ENCODE measurements at places on chromosomes 2 and 18.

DNA sequence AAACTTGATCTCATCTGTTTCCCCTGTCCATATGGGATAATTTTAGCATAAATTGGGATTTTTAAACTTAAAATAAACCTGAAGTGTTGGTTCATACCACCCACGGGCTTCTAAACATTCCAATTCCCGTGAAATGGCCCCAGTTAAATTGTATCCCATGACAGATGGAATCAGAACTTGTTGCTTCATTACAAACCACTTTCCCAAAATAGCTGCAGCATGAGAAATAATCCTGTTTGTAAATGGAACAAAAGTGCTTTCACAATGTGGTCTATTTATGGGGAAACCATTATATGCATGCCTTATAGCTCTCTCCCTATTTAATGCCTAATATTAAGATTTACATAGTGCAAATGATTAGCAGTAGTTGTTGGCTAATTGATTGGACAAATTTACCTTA lies 15.9 kb downstream of the SCG2 start:
- DNase-seq: no peak

DNA sequence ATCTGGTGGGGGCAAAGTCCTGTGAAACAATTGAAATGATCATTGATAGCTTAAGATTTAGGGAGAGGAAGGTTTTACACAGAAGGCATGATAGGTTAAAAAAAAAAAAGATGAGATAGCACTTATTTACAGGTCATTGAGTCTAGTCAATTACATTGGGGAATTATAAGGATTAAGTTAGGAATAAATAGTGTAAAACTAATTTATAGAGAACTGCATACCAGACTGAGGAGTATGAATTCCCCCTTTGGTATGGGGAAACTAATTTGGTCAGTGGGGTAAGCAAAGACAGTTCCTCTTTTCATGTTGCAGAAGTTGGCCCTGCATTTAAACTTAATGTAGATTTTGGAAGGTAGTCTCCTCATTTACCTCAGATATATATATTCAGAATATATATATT lies 10.8 kb downstream of the GLS start:
- no peak for DNase-seq

- no peak for DNase-seq
These were observed 23.0 kb downstream of the EMX1 start for GRCh38 chr2:72940361-72940760.

GRCh38 chr2:72770879-72771461 lies 54.9 kb downstream of the EXOC6B start:
- peak; percentile 45 for DNase-seq

- DNase-seq: no peak
These were observed 1049.3 kb upstream of the CDH2 start for GRCh38 chr18:29226213-29226612.

GRCh38 chr18:48718251-48718959 lies 179.6 kb downstream of the CTIF start:
- DNase-seq: no peak

- DNase-seq: peak; percentile 7
These were observed 66.2 kb upstream of the CTDP1 start for GRCh38 chr18:79613186-79613931.

DNA sequence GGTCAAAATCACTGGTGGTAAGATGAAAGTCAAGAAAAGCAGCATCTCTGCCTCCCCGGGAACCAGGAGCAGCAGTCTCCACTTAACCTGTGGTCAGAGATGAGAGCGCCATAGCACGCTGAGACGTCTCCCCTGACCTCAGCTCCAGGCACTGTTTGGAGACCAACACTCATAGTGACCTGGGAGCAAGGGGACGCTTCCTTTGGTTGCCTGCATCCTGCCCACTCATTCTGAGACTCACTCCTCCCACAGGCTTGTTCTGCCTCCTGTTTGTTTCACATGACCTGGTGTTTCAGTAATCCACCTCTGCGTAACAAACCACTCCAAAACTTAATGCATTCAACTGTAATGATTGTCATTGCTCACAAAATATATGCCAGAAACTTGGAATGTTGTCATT lies 139.3 kb downstream of the ACOXL start:
- no peak for DNase-seq

- DNase-seq: no peak
These were observed 31.2 kb downstream of the ARHGAP25 start for GRCh38 chr2:68765739-68766375.

- no peak for DNase-seq
These were observed 11.3 kb upstream of the STK25 start for GRCh38 chr2:241519669-241520068.

GRCh38 chr2:223057569-223057968 lies 5.6 kb downstream of the KCNE4 start:
- no peak for DNase-seq

DNA sequence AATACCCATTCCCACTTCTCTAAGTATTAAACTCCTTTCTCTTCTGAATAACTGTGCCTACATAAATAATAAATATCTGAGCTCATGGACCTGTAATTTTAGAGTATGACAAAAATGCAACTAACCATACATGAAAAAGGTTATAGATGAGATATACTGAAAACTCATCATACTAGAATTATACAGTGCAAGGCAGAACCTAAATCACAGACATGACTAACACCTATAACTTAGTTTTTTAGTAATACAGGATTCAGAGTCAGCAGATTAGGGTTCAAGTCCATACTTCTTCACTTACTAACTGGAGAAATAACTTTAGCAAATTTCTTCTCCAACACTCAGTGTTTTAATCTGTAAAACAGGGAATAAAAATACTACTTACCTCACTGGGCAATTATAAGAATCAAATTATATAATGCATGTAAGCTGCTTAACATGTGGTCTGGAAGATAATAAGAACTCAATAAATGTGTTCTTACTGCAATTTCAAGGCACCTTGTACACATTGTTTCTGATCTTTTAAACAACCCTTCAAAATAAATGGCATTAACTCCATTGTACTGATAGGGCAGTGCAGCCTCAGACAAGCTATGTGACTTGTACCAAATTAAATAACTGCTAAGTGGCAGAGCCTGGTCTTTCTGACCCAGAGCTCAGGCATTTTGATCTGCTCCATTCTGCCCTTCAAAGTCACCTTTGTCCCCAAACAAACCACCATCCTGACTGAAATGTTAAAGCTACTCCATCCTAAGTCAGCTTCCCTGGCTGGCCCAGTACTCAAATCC lies 39.6 kb upstream of the KLF7 start:
- DNase-seq: no peak

DNA sequence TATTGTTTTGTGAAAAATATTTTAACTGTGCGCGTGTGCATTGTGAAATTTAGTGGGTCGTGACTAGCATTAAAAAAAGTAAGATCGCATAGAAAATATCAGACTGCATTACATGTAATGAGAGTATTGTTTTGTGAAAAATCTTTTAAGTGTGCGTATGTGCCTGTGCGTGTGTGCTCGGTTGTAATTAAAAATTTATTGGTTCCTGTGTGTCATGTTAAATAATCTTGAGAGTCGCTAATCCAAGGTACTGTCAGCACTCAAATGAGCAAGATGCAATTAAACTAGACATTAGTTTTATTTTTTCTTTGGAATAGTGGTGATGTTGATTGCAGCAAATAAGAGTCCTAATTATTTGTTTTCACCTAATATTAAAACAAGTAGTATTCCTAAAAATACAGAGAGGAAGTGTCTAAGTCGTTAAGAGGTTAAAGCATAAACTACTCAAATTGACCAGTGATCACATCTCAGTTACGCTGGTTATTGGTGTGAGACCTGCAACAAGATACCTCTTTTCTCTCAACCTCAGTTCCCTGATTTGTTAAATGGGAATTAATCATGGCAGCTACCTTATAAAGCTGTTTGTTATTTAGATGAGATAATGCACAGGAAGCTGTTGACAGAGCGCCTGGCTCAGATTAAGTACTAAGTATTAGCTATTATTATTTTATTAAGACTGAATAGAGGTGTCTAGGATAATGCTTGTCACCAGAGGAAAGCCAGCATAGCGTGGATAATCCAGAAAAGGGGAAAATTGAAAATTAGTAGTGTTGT lies 1.9 kb downstream of the ZDBF2 start:
- DNase-seq: no peak

DNA sequence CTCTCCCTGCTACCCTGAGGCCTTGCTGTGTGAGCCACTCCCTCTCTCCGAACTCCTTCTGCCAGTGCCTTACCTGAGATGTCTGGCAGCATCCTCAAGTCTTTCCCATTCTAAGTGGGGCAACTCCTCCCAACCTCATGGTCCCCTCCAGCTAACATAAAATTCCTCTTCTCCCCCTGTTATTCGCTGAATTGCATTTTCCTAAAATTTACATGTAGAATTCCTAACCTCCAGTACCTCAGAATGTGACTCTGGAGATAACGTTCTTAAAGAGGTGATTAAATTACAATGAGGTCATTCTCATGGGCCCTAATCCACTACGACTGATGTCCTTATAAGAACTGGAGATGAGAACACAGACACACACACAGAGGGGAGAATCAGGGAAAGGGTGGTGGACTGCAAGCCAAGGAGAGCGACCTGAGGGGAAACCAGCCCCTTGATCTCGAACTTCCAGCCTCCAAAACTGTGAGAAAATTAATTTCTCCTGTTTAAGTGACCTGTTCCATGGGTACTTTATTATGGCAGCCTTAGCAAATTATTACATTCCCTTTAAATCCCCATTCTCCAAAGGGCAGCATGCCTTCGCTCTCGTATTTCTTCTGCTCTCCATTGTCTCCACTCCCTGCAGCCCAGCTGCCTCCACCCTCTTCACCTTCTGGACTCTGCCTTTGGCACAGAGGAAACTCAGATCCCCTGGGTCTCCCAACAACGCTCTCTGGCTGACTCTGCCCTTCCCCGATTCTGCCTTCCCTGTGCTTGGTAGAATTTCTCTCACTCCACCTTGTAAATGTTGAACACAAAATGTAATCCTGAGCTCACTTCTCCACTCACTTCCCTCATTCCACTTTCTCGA lies 70.5 kb downstream of the TGIF1 start:
- DNase-seq: no peak

DNA sequence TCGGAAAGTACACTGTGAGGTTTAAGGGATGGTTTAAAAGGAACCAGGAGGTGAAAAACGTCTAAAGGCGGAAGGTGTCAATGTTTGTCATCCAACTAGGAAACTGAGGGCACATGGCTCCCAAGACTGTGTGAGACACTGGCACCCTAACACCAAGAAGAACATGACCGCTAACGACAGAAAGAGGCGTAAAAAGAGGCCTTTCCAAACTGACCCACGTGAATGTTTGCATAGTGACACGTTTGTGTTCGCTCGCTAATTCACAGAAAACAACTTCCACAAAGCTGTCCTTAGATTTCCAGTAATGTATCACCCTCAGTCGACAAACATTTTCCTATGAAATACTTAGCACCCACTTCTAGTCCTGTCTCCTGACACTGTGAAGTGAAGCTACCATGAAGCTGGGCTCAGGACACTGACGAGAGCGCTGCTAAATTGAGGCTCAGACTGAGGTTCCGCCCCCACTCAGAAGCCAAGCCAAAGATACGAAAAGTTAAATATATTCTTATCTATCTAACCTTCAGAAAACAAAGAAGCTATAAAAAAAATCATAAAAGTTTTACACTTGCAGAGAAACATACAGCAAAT lies 86.5 kb downstream of the ZNF516 start:
- no peak for DNase-seq

GRCh38 chr2:227881866-227882517 lies 10.6 kb downstream of the DAW1 start:
- DNase-seq: no peak

DNA sequence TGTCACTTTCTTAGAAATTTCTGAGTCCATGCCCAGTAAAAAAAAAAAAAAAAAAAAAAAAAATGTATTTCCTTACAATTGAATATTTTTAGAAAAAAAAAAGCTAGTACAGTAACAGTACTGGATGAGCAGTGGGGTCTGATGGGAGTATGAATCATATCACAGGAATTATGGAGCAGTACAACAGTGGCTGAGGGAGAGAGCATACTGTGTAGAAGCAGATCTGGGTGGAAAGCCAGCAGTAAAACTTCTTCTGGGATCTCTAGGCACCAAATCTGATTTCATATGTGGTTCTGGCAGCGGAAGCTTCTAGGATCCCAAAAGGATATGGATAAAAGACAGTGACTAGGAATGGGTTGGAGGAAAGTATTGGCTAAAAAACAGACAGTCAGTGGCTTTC lies 414.9 kb upstream of the FSHR start:
- DNase-seq: no peak

- no peak for DNase-seq
These were observed 221.3 kb upstream of the CTAGE1 start for GRCh38 chr18:22639026-22639463.

GRCh38 chr2:17539611-17540092 lies 844 bp upstream of the VSNL1 start:
- DNase-seq: no peak

DNA sequence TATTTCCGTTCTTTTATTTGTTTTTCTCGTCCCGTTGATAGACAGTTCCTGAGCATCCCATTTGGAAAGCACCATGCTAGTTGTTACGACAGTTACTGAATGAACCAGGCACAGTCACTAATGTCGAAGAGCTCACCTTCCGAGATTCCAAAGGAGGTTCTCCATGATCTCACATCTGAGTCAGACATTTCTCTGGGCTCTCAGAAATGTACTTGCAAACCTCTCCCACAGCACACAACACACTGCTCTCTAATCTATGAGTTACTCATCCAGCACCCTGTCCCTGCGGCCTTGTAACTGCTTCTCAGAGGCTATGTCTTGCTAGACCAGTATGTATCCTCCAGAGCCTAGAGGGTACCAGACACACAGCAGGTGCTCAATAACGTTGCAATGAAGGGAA lies 174.7 kb downstream of the DNER start:
- DNase-seq: no peak

- no peak for DNase-seq
These were observed 13.2 kb upstream of the NCK2 start for GRCh38 chr2:105731511-105731910.

- no peak for DNase-seq
These were observed 163.0 kb upstream of the PXDN start for GRCh38 chr2:1907291-1907690.

DNA sequence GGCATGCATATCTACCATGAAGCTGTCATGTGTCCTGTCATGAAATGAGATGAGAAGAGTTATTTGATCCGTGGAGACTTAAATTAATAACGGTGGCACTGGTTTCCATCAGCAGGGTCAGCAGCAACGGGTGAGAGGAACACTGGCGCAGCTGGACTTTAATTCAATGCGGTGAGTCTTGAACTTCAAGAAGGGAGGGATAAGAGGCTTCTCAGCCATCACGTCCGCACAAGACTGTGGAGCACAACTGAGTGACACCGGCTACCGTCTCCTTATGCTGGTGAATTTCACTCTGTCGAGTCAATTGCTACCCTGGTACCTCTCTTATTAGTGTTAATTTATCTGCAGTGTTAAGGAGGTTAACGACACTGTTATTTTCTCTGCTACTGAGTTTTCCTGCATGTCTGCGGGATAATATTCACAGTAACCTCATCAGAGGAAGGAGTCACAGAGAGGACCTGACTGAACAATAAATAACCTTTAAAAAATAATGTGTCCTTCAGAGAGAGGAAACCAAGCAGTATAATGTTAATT lies 236.8 kb downstream of the EPHA4 start:
- no peak for DNase-seq

DNA sequence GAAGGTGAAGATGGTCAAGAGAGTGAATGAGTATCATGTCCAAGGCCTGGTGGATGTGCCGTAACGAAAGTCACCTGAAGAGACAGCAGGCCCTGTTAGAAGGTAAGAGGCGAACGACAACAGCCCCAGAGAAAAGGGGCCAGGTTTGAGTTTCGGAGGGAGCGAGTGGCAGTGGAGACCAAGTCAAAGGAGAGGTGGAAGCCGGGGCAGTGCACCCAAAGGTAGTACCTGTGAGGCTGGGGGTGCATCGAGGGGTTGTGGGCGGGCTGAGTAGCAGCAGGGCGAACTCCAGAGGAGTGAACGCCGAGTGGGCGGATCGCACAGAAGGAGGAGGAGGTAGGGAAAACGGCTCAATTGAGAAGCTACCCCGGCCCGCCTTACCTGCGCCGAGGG lies 358 bp downstream of the USP37 start:
- DNase-seq: no peak

Data from activated CD8-positive, alpha-beta memory T cell treated with anti-CD3 and anti-CD28 coated beads, Interleukin-2, amount 50 U/mL, for 4 hours (primary cell).